ENCODE measurements at places on chromosomes 1 and 21.

GRCh38 chr1:26470878-26471497 is 1.3 kb upstream of the HMGN2 start:
- DNase-seq = no peak

DNA sequence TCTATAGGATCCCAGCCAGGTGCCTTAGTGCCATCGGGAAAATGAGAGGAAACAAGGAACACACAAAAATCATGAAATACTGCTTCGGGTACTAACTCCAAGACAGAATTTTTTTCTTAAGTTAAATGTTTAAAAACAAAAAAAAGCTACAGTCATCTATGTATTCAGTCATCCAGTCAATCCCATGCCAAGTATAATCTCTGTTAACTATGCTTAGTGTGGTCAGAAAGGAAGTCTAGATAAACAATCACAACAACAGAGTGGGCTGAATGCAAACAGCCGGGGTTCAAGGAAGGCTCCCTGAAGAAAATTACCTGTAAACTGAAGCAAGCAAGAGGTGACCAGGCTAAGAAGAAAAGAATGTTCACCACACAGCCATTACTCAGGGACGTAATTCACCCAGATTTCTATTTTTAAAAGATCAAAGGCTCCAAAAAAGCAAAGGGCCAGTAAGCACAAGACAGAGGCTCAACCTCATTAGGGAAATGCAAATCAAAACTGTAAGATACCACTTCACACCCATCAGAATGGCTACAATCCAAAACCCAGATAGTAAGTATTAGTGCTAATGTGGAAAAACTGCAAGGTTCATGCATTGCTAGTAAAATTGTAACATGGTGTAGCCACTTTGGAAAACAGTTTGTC is 53.0 kb downstream of the RERE start:
- DNase-seq = no peak

- no peak for DNase-seq
Observed at GRCh38 chr1:194548071-194548470, 1361.7 kb upstream of the B3GALT2 start.

- DNase-seq = no peak
Observed at GRCh38 chr21:18887922-18888602, 484.5 kb upstream of the TMPRSS15 start.

DNA sequence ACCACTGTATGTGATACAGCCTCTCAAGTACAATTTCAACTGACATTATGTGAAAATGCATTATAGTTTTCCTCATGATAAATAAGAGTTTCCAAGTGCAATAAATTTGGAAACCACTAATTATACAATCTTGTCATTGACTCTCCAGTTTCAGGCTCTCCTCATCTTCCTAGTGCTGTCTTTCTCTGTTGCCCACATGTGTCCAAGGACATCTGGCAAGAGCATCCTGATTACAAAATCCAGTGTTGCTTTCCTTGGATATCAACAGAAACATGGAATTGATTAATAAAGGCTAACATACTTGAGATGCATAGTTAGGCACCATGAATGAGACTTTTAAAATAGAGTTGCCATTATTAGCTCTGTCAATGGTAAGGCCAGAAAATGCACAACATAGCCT is 15.6 kb upstream of the MAP10 start:
- no peak for DNase-seq

DNA sequence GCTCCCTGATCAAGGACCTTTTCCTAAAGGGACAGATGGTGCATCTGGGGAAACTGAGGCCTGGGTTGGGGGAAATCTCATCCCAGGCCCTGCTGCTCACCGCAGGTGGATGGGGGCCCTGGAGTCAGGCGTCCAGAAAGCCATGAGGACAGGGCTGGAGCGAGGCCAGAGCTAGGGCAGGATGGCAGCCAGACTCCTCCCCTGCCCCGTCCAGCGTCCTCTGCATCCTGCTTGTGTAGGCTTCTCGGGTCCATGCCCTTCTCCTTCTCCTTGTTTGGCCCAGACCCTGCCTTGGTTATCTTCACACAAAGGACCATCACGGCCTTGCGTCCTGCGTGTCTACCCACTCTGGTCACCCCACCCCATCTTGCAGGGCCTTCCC is 43.0 kb downstream of the TRIM11 start:
- no peak for DNase-seq

Data from AG09309 (cell line).